ENCODE measurements at places on chromosomes 16 and 17. TPM values are rescaled to one million over a fixed set of nuclear protein-coding genes. Genes with fewer than 3 reads are reported as not detected.

Gene NEUROD2
- total RNA-seq: not detected

Gene VTN
- 54.1 TPM for total RNA-seq

Gene KRTAP17-1
- total RNA-seq: not detected

Gene IGSF6
- not detected for total RNA-seq

DNA sequence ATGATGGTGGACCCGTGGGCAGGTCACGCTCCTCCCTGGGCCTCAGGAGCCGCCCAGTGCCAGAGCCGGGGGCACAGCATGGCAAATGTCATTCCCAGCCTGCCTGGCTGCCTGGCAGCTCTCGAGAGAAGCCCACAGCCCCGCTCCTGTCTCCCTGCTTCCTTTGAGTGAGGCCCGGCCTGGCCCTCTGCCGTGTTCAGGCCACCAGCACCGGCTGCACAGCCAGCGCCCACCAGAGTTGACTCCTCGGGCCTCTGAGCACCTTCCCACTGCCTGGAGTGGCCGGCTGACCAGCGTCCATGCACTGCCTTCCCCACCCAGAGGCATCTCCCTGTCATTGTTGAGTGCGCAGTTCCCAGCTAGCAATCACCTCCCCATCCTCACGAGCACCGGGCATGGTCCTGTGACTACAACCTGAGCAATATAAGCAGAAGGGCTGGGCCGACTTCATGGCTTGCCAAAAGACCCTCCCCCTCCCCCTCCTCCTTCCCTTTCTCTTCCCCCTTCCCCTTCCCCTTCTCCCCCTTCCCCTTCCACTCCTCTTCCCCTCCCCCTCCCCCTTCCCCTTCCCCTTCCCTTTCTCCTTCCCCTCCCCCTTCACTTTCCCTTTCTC lies 11.9 kb upstream of the SLC38A10 start:
- no peak for DNase-seq

DNA sequence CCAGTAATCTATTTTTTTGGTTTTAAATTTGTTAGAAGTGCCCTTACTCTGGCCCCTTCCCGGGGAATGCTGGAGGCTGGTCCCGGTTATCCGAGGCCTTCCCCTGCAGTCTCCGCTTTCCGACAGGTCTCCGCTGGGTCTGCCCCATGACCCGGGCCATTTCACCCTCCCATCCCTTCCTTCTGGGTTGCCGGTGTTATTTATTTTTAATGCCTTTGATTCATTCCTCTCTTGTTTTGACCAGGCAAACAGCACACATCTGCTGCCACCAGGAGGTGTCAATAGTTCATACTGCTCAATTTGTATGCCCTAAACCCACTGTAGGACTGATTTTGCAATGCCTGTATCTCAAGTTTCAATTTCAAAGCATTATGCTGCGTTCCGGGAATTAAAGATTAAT lies 113.2 kb upstream of the IRX5 start:
- no peak for DNase-seq

GRCh38 chr16:19722981-19723380 lies 4.9 kb downstream of the IQCK start:
- DNase-seq: no peak

GRCh38 chr17:4438162-4438944 lies 4.6 kb downstream of the SPNS3 start:
- no peak for DNase-seq

DNA sequence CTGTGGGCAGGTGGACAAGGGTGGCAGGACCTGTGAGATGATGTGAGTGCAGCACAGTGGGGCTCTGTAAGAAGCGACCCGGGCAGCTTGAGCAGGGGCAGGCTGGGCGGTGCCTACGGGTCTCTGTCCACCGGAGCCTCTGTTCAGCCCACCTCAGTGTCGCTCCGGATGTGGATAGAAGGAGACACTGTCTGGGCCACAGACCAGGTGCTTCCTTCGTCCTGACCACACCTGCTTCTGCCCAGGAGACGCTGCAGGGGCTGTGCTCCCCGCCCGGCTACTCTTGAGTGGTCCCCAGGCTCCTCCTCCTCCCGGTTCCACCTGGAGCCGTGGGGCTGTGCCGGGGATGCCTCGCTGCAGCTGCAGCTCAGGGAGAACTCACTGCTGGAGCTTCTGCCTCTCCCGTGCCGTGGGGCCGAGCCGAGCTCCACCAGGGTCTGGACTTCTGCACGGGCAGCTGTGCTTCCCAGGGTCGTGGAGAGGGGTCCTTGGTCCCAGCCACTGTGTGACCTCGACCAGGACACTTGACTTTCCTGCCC lies 21.5 kb downstream of the METRNL start:
- no peak for DNase-seq

GRCh38 chr16:55001931-55002330 lies 71.3 kb downstream of the IRX5 start:
- no peak for DNase-seq
